ENCODE measurements at places on chromosomes 12 and 14.

DNA sequence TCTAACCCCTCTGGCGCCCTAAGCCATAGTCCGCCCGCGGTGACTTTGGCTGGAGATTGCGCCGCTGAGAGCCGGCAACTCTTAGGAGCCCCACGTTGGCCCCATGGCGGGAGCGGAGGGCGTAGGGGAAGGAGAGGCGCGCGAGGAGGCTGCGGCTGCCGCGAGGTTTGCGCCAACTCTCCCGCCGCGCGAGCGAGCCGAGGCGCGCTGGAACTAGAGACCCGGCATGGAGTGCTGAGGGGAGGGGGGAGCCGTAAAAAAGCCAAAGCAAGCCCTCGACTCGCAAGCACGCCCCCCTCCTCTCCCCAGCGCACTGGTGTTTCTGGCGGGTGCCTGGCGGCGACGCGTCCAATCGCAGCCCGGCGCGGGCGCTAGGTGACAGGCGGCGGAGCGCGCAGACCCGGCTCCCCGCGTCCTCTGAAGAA is at the start of gene SYT10:
SYT10 (minus strand) TSS at position 233 of the 425 bp plus-strand sequence. CDS start 297 bp downstream, outside the sequence.
- DNase-seq: no peak

- DNase-seq: no peak
Observed at GRCh38 chr12:71075743-71076142, 82.1 kb downstream of the TSPAN8 start.

DNA sequence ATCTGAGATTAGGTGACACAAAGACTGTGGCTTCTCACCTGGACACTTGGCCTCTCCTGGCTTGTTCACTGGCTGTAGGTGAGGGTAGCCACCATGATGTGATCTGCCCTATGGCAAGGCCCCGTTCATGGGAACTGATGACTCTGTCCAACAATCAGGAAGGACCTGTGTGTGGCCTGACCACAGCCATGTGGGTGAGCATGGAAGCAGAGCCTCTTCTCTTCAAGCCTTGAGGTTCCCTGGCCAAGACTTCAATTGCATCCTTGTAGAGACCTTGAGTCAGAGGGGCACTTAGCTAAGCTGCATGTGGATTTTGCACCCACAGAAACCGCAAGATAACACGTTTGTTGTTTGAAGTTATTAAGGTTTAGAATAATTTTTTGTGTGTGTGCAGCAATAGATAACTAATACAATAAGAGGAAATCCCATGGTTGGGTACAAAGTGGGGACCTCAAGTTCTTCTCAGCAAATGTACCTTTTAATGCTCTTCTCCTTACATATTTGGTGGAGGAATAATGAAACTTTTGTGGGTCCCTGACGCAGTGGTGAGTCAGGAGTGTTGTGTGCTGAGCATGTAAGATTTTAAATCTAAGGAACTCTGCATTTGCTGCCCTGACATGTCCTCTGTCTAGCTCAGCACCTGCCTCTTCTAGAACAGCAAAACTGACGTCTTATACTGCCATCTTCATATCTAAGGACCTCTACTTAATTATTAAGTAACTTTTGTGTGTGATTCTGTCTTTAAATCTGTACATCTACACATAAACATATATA is 27.5 kb upstream of the PLEKHG7 start:
- no peak for DNase-seq

GRCh38 chr14:77738559-77739250 is 22.3 kb downstream of the SNW1 start:
- DNase-seq: no peak

DNA sequence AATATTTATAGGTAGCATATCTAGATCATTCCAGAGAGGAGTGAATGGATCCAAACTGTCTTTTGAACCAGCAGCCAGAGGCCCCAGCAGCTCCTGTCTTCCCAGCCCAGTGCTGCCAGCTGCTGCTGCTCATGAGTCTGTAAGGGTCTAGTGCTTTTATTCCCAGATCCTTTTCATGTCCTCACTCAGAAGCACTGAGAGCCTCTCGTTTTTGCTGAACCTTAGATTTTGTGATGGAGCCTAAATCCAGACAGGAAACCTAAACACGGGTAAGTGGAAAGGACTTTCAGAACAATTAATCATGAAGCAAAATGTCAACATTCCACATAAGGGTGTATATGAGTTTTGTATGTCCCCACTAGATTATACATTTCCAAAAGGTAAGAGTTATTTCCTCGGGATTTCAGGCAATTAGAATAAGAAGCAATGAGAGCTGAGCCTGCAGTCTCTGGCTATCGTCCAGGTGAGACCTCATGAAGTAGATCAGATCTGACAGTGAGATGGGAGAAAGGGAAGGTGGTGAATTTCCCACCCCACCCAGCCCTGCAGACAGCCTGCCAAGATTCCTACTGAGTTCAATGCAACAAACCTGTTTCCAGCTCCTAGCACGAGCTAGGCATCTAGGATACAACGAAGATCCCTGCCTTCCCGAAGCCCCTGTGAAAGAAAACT is 84.4 kb downstream of the NINJ2 start:
- DNase-seq: no peak

- DNase-seq: no peak
Observed at GRCh38 chr14:55819610-55820304, 239.8 kb downstream of the KTN1 start.

GRCh38 chr12:3751151-3752095 is 1.5 kb downstream of the CRACR2A start:
- no peak for DNase-seq

GRCh38 chr12:15114501-15114900 is 106.7 kb downstream of the RERG start:
- no peak for DNase-seq

- no peak for DNase-seq
Observed at GRCh38 chr12:48572326-48572725, 2.5 kb upstream of the LALBA start.

- no peak for DNase-seq
Observed at GRCh38 chr14:69693801-69694729, 72.9 kb upstream of the SRSF5 start.

GRCh38 chr14:69660344-69661193 is 49.2 kb downstream of the SUSD6 start:
- no peak for DNase-seq
